Fibroblast of upper back skin (primary cell): ENCODE measurements at places on chromosomes 1 and 21.
A peak's percentile ranks its signal among the peaks of the same experiment; 100 is the strongest.

GRCh38 chr1:104868794-104869193, 1119.1 kb downstream of the AMY1C start:
- DNase-seq: no peak

- DNase-seq: no peak
Measured at GRCh38 chr1:46171351-46171750, 3.5 kb upstream of the TSPAN1 start.

GRCh38 chr1:24189528-24189927, 2.4 kb upstream of the IFNLR1 start:
- no peak for DNase-seq

GRCh38 chr1:167460836-167461235, 57.5 kb downstream of the CD247 start:
- DNase-seq: no peak

- peak; percentile 38 for DNase-seq
Measured at GRCh38 chr1:41383094-41383852, 22.0 kb downstream of the FOXO6 start.

DNA sequence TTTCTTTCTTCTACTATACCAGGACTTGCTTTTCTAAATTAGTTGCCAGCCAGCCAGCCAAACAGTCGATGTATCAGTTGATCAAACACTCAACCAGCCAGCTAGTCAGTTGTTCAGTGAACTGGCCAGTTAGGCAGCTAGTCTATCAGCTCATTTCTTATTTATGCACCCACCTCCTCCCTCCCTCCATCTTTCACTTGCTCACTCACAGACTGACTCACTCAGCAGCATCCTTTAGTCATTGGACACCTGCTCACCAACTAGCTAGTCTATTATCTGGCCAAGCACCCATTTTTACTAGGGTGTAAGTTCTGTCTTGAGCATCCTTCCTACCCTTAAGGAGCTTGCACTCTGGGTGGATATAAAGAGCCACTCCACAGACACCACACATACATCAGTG, 5.9 kb upstream of the SPRR4 start:
- no peak for DNase-seq

GRCh38 chr1:118997225-118997624, 9.1 kb upstream of the TBX15 start:
- no peak for DNase-seq

DNA sequence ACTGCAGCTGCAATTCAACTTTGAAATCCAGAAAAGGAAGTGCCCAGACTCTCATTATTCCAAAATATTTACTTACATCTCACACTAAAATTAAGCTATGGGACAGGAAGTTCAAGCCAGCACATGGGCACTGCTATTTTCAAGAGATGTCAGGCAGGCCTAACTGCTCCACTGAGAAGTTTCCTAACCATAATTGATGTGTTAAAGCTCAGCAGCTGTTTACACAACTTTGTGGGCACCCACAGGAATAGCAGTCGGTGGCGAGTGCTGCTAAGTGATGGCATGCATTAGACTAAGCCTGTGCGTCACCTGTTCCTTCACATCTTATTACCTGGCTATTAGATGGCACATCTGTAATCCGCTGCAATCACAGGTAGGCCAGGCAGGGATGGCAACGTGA, 303.3 kb upstream of the DAB1 start:
- no peak for DNase-seq
